ENCODE measurements at places on chromosomes 3 and 15.
A peak's percentile ranks its signal among the peaks of the same experiment; 100 is the strongest.

DNA sequence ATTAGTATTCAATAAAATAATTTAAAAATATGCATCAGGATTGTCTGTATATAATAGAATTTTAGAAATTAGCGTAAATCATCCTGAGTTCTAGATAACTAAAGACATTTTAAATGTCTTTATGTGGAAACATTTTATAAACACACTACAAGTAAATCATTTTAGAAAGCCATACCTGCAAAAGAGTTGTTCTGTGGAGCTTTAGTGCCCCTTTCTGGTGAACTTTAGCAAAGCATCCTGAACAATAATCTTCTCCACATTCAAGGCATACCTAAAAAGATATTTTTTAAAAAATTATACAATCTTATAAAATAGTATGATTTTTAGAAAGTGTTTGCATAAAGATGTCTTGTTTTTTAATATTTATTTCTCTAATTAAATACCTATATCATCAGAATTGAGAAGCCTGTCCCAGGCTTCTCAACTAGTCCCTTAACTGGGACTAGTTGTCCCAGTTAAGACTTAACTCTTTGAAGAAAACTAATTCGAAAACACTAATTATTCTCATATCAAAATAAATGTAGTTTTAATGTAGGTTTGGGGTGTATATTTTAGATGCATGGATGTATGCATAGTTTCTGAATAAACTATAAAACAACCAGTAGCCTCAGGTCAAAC, 29.7 kb downstream of the ZBBX start:
- no peak overlapping the region for H3K4me3 ChIP-seq
- H3K4me1 ChIP-seq, result no peaks in the 10 kb centered on the region
- no peaks in the 10 kb centered on the region for H3K27me3 ChIP-seq
- DNase-seq, result no peak
- H3K27ac ChIP-seq, result no peak overlapping the region
- no peaks in the 10 kb centered on the region for H3K36me3 ChIP-seq

- no peaks in the 10 kb centered on the region for H3K27me3 ChIP-seq
- H3K36me3 ChIP-seq, result no peaks in the 10 kb centered on the region
- DNase-seq, result no peak
- no peaks in the 10 kb centered on the region for H3K4me1 ChIP-seq
Measured at GRCh38 chr3:124686028-124686670, 44.1 kb upstream of the UMPS start.

- no peaks in the 10 kb centered on the region for H3K27me3 ChIP-seq
- H3K36me3 ChIP-seq, result no peaks in the 10 kb centered on the region
- H3K4me1 ChIP-seq, result no peaks in the 10 kb centered on the region
- peak; percentile 72 for DNase-seq
- H3K4me3 ChIP-seq, result no peak overlapping the region
- no peak overlapping the region for H3K27ac ChIP-seq
Measured at GRCh38 chr15:82298520-82298919, 35.9 kb downstream of the SAXO2 start.

DNA sequence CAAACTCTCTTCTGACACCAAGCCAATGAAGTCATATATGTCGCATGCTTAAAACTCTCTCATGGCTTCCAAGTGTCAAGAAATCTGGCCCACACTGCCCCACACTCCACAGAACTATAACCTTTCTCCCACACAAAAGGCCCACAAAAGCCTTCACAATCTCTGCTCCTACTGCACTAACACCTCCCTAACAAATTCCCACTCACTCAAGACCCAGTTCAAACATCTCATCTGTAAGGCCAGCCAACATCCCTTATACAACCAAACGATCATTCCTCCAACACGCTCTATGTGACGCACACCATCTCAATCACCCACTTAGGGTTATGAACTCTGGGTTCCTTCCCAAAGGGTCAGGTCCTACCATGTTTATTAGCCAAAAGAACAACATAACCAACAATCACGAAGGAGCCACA, 13.5 kb downstream of the TBC1D2B start:
- peaks cover 10% of the 10 kb centered on the region for H3K4me1 ChIP-seq
- H3K27me3 ChIP-seq, result no peaks in the 10 kb centered on the region
- DNase-seq, result no peak
- no peak overlapping the region for H3K4me3 ChIP-seq
- H3K27ac ChIP-seq, result peak overlapping the region; percentile 75

GRCh38 chr3:136237103-136237502, 13.0 kb upstream of the PCCB start:
- H3K27me3 ChIP-seq, result no peaks in the 10 kb centered on the region
- no peak overlapping the region for H3K27ac ChIP-seq
- DNase-seq, result no peak
- no peaks in the 10 kb centered on the region for H3K4me1 ChIP-seq
- no peaks in the 10 kb centered on the region for H3K36me3 ChIP-seq
- H3K4me3 ChIP-seq, result no peak overlapping the region

DNA sequence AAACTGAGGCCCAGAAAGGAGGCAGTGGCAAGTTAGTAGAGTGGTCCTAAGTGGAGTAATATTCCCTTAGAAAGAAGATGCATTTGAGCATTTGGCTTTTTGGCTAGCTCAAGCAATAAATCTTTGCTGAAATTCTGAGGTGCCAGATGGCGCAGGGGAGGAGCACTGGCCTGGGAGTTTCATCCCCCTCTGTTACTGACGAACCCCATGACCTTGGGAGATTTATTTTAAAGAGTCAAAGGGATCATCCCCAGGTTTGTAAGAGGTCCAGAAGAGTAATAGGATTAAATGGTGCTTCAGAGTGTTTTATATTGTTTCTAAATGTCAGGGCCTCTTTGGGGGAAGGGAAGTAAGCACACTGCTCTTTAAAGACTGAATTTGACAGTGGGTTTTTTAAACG, 85.1 kb upstream of the PIAS1 start:
- no peak for DNase-seq
- H3K27ac ChIP-seq, result no peak overlapping the region
- no peak overlapping the region for H3K4me3 ChIP-seq
- H3K36me3 ChIP-seq, result no peaks in the 10 kb centered on the region

DNA sequence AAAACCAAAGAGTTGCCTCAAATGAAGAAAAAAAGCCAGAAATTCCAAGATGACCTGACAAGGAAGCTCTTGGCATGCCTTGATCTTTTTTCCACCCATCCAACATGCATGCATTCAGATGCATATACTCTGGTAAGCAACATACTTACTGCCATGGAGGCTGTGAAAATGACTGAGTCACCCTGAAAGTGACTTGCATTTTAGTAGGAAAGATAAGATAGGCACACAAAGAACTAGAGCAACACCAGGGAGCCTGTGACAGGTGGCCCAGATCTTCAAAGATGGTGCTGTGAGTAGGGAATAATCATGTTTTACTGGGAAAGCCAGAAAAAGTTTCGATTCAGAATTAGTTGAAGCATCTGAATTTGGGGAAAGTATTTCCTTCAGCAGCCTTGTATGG, 185.1 kb upstream of the SLCO3A1 start:
- no peaks in the 10 kb centered on the region for H3K27me3 ChIP-seq
- no peak for DNase-seq
- H3K4me3 ChIP-seq, result no peak overlapping the region

GRCh38 chr3:24886501-24886900, 391.9 kb upstream of the THRB start:
- H3K27me3 ChIP-seq, result no peaks in the 10 kb centered on the region
- DNase-seq, result no peak
- no peak overlapping the region for H3K4me3 ChIP-seq
- H3K4me1 ChIP-seq, result no peaks in the 10 kb centered on the region
- no peaks in the 10 kb centered on the region for H3K36me3 ChIP-seq

DNA sequence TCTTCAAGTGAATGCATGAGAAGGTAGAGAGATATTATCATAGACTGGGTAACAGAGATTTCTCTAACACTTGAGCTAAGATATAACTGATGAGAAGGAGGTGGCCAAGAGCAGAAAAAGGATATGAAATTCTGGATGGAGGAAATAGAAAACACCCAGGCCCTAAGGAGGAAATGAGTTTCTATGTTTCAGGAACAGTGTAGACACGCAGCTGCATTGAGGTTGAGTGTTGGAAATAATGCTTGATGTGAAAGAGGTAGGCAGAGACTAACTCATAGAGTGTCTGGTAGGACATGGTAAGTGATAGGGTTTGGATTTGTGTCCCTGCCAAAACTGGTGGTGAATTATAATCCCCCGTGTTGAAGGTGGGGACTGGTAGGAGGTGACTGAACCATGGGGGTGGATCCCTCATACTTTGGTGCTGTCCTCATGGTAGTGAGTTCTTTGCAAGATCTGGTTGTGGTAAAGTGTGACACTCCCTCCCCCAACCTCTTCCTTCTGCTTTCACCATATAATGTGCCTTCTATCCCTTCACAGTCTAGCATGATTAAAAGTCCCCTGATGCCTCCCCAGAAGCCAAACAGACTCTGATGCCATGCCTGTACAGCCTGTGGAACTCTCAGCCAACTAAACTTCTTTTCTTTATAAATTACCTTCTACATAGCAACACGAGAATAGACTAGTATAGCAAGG, 787.3 kb downstream of the EDEM1 start:
- H3K36me3 ChIP-seq, result no peaks in the 10 kb centered on the region
- no peak overlapping the region for H3K27ac ChIP-seq
- no peak overlapping the region for H3K4me3 ChIP-seq
- no peaks in the 10 kb centered on the region for H3K4me1 ChIP-seq

DNA sequence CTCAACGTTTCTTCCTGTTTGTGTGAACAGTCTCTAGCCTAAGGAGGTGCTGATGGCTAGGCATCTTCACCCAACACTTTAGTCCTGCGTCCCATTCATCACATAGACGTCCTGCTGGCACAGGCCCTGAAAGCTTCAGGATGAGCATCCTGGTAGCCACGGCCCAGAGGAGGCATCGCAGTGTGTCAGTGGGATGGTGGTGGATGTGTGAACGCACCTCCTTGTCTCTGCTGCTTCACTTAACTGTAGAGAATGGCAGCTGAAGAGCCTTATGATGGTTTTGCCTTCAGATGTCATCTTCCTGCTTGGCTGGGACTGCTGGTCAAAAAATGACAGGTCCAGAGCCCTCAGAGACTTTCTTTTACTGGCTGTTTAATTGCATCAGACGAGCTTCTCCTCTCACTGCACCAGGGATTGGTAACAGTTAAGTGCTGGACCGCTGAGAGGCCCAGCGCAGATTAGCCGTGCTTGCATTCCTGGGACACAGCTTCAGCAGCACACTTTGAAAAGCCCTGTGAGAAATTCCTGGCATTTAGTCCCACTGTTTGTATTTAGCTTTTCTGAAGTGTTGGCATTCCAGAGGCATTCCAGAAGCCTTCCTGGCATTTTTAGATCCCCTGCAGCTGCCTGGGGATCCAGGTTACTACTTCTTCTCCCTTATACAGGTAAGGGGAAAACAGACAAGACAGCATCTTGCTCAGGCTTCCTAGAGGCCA, 132.4 kb upstream of the PLXNA1 start:
- H3K4me3 ChIP-seq, result no peak overlapping the region
- no peaks in the 10 kb centered on the region for H3K36me3 ChIP-seq
- no peaks in the 10 kb centered on the region for H3K4me1 ChIP-seq
- H3K27me3 ChIP-seq, result no peaks in the 10 kb centered on the region

GRCh38 chr3:54517424-54517823, 395.1 kb downstream of the CACNA2D3 start:
- H3K4me3 ChIP-seq, result no peak overlapping the region
- no peak for DNase-seq
- H3K36me3 ChIP-seq, result no peaks in the 10 kb centered on the region
- H3K27me3 ChIP-seq, result no peaks in the 10 kb centered on the region
- H3K4me1 ChIP-seq, result no peaks in the 10 kb centered on the region

DNA sequence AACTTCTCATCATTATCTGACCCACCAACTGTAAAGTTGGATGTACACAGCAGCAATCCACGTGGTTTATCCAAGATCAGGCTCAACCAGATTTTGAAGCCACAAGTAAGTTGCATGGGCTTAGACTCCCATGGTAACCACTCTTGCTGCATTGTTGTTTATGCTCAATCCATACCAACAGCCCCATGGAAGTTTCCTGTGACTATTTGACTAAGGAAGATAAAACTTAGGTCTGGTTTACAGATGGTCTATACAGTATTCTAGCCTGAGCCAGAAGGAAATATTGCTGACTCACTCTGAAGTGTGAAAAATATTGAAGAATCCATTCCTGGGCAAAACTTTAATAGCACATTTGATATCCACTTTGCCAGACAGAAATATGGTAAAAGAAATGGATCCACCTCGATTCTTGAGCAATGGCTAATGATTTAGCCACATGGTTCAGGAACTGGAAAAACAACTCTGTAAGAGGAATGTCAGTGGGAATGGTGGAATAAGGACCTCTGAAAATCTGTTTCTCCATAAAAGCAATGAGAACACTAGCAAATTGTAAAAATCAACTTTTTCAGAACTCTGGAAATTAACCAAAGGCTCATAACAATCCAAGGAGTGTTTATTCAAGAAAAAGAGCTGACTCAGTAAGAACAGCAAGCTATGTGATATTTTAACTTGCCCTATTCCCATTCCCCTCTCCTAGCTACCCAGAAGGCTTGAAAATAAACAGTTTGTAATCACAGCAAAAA, 162.9 kb upstream of the STT3B start:
- H3K27ac ChIP-seq, result no peak overlapping the region
- H3K27me3 ChIP-seq, result no peaks in the 10 kb centered on the region
- H3K4me3 ChIP-seq, result no peak overlapping the region

DNA sequence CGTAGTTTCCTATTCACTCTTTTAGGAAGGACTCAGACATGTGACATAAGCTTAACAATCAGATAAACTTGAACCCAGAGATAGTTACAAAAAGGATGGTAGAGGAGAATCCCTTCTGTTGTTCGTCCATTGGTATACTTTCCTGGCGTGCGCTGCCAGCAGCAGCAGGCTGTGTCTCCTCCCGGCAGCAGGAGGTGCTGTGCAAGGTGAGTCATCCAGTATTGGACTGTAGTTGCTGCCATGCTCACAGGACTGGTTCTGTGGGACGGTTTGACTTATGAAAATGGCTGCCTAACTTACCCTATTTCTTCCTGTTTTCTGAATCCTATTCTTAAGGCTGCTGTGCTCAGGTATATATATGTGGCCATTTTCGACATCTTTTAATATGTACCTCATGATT, 253.4 kb upstream of the LRRC3B start:
- no peaks in the 10 kb centered on the region for H3K27me3 ChIP-seq
- H3K4me3 ChIP-seq, result no peak overlapping the region
- H3K27ac ChIP-seq, result no peak overlapping the region
- H3K4me1 ChIP-seq, result no peaks in the 10 kb centered on the region
- no peak for DNase-seq
- H3K36me3 ChIP-seq, result no peaks in the 10 kb centered on the region

DNA sequence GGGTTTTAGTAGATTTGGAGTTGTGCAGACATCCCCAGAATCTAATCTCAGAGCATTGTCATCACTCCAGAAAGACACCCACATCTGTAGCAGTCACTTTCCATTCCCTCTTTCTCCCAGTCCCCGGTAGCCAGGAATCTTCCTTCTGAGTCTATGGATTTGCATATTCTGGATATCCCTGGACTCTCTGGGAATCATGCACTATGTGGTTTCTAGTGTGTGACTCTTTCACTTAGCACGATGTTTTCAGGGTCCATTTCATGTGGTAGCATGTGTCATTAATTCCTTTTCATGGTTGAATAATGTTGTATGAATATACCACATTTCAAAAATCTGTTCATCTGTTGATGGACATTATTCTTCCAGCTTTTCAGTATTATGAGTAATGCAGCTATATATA, 29.3 kb downstream of the FBLN2 start:
- H3K27ac ChIP-seq, result no peak overlapping the region
- H3K36me3 ChIP-seq, result no peaks in the 10 kb centered on the region
- no peaks in the 10 kb centered on the region for H3K4me1 ChIP-seq
- DNase-seq, result no peak
- H3K27me3 ChIP-seq, result no peaks in the 10 kb centered on the region
- no peak overlapping the region for H3K4me3 ChIP-seq

GRCh38 chr3:80767604-80768003, 993.8 kb downstream of the GBE1 start:
- H3K27ac ChIP-seq, result no peak overlapping the region
- H3K4me1 ChIP-seq, result no peaks in the 10 kb centered on the region
- H3K27me3 ChIP-seq, result no peaks in the 10 kb centered on the region
- no peak overlapping the region for H3K4me3 ChIP-seq
- no peak for DNase-seq
